Stimulated activated CD8-positive, alpha-beta memory T cell treated with anti-CD3 and anti-CD28 coated beads, Interleukin-15, amount 100 ng/mL, for 48 hours (primary cell): ENCODE measurements at places on chromosomes 12 and 14.

- no peak for DNase-seq
These were observed 86.9 kb downstream of the NTF3 start for GRCh38 chr12:5518584-5519365.

DNA sequence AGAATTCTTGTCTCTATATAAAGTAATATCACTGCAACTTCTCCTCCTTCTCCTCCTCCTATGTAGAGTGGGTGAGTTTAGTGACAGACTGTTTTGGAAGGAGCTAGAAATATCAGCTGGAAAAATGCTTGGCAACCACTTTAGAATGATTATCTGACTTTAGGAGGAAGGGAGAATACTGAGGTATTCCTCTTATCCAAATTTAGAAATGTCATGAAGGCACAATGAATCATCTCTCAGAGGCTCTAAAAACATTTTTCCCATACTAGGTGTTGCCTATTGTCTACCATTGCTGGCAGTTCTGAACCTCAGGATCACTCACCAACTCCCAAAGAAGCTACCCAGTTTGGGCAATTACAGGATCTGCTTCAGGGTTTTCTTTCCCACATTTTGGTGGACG, 306.6 kb upstream of the ATP2B1 start:
- DNase-seq: no peak

DNA sequence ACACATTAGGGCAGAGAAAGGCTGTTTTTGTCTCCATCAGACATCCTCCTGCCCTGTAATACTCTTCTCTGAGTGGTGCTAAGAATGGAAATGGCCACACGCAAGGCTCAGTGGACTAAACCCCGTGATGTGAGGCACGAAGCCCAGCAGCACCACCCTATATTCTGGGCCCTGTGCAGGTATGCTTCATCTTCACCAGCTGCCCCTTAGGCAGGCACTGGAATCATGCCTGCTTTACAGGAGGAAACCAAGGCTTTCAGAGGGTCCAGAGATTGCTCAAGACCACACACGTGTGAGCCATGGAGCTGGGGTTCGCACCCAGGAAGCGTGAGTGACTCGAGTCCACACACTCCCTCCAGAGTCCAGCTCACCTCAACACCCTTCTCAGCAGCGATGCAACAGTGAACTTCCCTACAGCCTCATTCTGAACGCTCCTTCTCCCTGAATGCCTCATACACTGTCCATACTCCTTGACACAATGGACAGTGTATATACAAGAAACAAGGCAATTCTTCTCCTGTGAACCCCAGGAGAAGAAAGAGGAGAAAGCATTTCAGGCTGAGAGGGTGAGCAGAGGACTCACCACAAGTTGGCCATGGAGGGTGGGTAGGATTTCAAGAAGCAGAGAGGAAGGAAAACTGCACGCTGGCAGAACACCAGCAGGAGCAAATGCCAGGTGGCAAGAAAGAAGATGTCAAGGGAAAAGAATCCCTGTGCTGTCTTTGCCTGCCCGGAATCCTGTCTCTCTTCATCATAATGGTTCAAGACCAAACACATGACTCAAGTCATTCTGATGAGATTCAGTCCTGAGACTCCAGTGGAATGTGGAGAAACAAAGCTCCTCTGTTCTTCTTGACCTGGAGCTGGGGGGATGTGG, 39.1 kb downstream of the NT5DC3 start:
- DNase-seq: no peak

DNA sequence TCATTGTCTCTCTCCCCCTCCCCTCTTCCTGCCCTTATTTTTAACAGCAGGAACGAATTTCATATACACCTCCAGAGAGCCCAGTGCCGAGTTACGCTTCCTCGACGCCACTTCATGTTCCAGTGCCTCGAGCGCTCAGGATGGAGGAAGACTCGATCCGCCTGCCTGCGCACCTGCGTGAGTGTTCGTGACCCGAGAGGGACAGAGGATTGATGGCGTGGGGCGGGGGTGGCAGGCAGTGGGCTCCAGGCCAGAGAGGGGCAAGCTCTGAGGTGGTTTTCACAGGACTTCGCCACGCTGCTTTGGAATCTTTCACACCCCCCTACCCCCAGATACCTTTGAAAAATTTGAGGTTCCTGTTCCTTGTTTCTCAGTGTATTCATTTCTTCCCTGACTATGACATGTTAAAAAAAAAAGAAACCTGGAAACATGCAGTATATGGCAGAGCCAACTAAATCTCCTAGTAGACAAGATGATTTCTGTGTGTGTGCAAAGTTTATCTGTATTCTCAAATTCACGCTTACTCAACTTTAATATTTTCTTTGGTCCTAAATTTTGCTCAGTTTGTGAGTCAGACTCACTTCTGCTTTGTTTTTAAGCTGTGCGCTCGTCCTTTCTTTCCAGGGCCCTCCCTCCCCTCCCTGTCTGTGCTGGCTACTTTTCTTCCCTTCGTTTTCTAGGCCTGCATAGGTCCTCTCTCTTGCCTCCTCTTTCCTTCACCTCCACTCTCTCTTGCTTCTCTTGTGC, 103.1 kb downstream of the ETV6 start:
- DNase-seq: no peak

- peak; percentile 36 for DNase-seq
These were observed 42.3 kb upstream of the MDM1 start for GRCh38 chr12:68374307-68374982.

DNA sequence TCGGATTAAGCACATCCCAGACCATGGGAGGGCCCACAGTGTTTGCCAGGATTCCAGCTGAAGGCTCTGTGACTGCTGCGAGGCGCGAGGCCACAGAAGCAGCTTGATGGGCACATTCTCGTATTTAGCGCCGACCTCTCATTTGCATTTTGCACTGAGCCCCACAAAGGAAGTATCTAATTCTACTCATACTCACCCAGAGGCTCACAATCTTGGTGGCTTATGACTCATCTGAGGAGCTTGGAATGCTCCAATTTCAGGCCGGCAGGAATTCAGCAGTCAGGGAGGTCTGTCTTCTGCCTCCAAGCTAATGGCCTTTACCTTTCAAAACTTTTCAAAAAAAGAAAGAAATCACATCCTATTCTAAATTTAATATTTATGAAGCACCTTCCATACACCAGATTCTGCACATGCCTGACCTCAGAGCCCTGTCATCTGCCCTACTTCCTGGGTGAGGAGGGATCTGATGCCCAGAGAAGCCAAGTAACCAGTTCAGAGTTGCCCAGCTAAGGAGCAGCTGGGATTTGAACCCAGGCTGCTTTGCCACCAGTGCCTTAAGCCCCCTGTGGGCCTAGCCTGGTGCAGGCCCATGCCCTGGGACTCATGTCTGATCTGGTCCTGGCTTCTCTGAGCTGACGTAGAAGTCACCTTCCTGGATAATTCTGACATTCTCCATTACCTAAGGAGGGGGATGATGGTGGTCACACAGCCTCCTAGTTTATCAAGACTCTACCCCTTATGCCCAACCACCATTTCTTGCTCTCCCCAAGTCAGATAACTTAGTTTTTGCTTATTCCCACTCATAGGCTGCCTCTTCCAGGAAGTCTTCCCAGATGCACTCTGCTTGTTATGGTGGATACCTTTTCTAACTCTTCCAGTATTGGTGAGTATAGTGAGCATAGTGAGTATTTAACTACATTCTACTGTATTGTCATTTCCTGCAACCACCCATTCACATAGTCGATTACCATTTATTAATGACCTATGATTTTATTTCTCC, 198.9 kb downstream of the RBM19 start:
- no peak for DNase-seq

DNA sequence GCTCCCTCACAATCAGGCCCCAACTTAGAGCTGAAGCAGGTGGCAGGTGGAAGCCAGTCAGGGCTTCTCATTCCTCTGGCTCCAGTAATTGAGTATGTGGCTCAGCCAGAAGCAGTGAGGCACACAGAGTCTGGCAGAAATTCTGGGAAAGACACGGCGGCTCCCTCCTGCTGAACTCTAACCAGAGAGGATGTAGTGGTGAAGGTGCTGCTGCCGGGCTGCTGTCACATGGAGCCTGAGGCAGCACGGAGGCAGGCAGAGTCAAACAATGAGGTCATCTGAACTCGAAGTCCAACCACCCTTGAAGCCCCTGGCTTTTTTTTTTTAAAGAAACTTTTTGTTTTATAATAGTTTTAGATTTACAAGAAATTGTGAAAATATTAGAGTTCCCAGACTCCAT, 33.4 kb upstream of the SMOC1 start:
- no peak for DNase-seq

- no peak for DNase-seq
These were observed 168.3 kb upstream of the EEA1 start for GRCh38 chr12:93097417-93097816.
